ENCODE measurements at places on chromosomes 16 and 17. TPM values are rescaled to one million over a fixed set of nuclear protein-coding genes. Genes with fewer than 3 reads are reported as not detected.

UBE2I gene
- 178 TPM for total RNA-seq

OR2C1 gene
- not detected for total RNA-seq

MGRN1 gene
- total RNA-seq = 40.3 TPM

ARHGAP23 gene
- total RNA-seq = 42.1 TPM

NRN1L gene
- total RNA-seq = 0.33 TPM

HOXB5 gene
- 2.7 TPM for total RNA-seq

VMP1 gene
- total RNA-seq = 257 TPM

DNAI2 gene
- not detected for total RNA-seq

CMTM2 gene
- total RNA-seq = not detected

TCAP gene
- 1.1 TPM for total RNA-seq

OR3A3 gene
- not detected for total RNA-seq

IRX6 gene
- not detected for total RNA-seq

FBXO39 gene
- total RNA-seq = not detected

TPPP3 gene
- total RNA-seq = 7.5 TPM

CENPT gene
- total RNA-seq = 28.4 TPM

DNAAF1 gene
- 0.19 TPM for total RNA-seq

KRT40 gene
- total RNA-seq = not detected

UMOD gene
- not detected for total RNA-seq

ZPBP2 gene
- total RNA-seq = not detected

CDH15 gene
- not detected for total RNA-seq

GSG1L2 gene
- not detected for total RNA-seq

ARHGDIG gene
- total RNA-seq = 3.2 TPM

KCNAB3 gene
- 2.7 TPM for total RNA-seq

HAS3 gene
- 41.0 TPM for total RNA-seq

BTBD17 gene
- total RNA-seq = not detected

PRR35 gene
- 0.20 TPM for total RNA-seq

OTOP2 gene
- total RNA-seq = not detected

ENKD1 gene
- 12.4 TPM for total RNA-seq

All from A549 treated with ZK216348 at 1 μM for 4 hours (cell line).